ENCODE measurements at places on chromosomes 4 and X.

DNA sequence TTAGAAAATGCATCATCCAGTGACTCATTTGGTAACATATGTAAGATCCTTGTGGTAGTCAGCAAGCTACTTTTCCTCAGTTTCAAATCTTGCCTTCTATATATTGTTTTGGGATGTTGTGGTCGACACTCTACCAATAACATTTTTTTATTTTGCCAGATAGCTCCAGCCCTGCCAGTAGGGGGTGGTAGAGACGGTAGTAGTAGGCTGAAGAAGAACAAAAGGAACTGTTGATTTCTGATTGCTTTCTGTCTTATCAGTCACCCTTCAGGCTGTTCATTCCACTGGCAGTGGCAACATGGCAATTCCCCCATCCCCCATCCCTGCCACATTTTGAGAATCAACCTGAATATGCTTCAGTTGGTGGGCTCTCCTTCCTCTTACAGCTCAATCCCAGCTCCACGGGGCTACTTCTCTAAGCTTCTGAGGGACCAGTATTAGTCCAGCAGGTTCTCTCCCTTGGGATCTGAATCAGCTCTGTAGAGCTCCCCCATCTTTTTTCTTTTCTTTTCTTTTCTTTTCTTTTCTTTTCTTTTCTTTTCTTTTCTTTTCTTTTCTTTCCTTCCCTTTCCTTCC is 171.5 kb upstream of the VEGFC start:
- DNase-seq: no peak

- no peak for DNase-seq
These were observed 12.0 kb downstream of the EREG start for GRCh38 chr4:74376888-74377483.

GRCh38 chr4:107453987-107454386 is 266.0 kb downstream of the PAPSS1 start:
- no peak for DNase-seq

DNA sequence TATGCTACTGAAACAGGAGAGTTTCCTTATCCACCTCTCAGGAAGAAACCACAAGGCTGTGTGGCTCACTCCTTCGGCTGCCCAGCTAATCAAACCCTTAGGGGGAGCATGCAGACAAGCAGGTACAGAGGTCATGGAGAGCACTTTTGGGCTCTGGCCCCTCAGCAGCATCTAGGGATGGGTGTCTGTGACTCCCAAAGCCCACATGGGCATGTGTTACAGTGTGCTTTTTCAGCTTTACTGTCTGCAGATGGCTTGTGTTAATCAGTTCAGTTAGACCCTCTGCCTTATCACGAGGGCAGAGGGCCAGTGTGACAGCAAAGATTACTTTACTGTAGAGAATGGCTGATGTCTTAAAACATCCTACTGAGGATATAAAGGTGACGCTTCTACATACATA is 447.4 kb downstream of the PCDH10 start:
- DNase-seq: no peak

- DNase-seq: no peak
These were observed 314.5 kb downstream of the GPAT3 start for GRCh38 chr4:83850435-83850834.

- DNase-seq: no peak
These were observed 3.7 kb upstream of the ZNF718 start for GRCh38 chr4:120616-121015.

DNA sequence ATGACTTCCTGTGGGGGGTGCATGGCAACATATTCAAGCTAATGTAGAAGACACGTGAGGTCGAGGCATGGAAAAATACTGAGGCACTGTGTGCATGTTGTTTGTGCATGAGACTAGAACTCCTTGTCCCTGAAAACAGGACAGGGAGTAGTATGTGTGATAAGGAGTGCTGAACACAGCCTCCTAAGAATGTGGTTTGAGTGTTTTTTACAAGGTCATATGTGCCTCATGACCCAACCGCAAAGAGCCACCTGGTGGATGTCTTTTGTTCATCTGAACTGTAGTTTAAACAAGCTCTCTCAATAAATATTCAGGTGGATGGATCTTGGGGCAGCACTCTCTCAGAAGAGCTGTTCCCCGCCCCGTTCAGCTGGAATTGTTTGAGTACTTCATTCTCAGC is 226.6 kb downstream of the NLGN4X start:
- no peak for DNase-seq

DNA sequence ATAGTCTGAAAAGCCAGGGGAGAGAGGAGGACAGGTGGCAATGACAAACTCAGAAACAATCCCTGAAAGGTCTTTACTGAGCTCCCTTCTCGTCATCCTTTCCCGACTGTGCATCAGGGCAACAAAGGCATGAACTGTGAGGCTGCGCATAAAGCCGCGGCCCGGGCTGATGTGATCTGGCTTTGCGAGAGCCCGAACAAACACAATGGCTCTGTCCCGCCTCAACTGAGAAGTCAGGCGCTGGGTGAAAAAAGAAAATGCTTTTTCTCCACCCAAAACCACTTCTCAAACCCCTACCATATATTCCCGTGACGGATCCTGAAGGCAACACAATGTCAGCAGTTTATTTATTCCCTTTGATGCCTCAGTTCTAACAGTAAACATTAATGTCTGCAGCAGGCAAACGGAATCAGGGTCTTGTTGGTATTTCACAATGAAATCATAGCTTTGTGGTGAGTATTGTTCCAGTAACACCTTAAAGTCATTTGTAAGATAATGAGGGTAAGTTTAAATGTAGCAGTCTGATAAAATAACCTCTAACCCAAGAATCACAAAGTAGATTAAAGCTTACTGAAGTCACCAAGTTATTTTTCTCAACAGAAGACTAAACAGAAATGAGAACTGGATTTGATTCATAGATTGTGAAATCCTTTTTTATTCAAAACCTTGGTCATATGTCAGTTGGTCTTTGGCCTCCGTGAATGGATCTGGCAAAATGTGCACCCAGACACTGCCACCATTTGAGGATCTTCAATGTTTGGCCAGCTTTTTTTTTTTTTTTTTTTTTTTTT is 67.4 kb downstream of the APBB2 start:
- no peak for DNase-seq

- no peak for DNase-seq
These were observed 73.3 kb downstream of the ALPK1 start for GRCh38 chr4:112370466-112370865.

- no peak for DNase-seq
These were observed 157.7 kb downstream of the SMIM20 start for GRCh38 chr4:26071688-26072087.

- no peak for DNase-seq
These were observed 34.3 kb downstream of the ZNF330 start for GRCh38 chr4:141255016-141255415.

DNA sequence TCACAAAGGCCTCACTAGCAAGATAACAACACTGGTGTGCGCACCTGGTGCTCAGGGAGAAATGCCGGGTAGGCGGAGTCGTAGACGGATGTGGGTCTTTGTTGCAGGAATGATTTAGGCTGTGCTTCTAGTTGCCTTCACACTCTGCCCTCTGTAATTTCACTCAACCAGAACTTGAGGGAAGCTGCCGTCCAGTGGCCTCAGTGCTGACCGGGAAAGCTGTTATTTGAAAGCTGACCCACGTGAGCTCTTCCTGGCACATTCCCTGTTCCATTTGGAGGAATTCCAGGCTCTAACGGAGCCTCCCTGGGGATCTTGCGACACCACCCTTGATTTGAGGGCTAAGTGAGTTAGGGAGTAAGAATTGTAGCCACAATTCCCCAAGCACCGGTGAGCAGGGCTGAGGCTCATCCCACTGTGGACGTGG is 15.9 kb downstream of the SH3TC1 start:
- no peak for DNase-seq

DNA sequence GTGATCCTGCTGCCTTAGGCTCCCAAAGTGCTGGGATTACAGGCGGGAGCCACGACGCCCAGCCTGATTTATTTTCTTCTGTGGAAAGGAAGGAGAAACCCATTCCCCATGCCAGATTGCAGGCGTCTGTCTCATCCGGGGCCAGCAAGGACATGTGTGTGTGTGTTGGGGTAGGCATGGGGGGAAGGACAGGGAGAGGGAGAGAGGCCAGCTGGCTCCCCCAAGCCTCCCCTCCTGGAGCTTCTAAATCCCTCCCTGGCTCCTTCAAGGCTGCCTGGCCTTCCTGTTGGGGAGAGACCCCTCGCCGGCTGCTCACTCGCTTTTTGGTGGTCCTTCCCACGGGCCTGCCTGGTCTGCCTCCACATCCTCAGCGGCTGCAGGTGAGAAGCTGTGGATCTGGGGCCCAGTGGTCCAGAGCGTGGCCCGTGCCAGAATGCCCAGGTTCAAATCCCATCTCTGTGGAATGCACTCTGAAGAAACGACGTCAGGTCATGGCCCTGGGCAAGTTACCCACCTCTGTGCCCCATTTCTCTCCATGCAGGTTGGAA is 1.3 kb upstream of the PLXNB3 start:
- DNase-seq: no peak

DNA sequence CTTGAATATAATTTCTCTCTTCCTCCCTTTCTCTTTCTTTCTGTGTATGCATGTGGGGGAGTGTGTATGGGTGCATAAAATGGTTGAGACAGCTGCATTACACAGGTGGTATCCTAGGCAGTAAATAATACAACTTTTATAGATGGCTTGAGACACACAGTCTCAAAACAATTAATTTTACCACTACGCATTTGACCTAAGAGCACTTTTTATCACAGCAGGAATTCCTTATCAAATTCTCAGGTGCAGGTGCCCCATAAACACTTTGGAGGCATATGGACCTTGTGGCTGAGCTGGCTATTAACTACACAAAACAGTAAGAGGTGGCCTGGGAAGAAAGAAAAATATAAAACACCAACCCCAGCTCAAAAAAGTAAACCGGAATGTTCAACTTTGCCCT is 91.3 kb downstream of the RASGEF1B start:
- no peak for DNase-seq

DNA sequence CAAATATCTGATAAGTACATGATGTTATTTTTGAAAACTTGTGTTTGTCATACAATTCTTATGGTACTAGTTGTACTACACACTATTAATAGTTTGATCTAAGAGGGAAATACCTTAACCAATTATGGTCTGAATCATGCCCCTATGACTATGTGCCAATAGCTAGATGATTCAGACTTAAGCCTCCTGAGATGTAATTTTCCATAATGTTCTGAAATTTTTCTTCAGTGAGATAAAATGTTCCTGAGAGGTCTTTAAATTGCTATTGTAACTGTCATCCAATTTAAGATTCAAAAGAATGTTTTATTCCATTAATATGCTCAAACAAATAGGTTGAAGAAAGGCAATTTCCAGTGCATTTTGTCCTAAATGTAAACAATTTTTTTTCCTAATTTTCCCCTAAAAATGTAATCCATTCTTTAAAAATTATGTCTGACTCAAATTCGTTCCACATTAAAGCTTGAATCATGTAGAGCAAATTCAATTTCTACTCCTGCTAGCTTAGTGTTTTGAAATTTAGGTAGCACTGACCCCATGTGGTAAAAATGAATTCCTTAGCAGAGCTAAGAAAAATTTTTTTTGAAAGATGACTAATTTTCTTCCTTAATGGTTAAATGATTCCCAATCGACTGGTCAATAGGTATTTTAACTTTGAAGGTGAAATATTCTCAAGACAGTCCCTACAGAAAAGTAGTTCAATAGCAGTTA is 49.1 kb downstream of the APOOL start:
- DNase-seq: no peak

DNA sequence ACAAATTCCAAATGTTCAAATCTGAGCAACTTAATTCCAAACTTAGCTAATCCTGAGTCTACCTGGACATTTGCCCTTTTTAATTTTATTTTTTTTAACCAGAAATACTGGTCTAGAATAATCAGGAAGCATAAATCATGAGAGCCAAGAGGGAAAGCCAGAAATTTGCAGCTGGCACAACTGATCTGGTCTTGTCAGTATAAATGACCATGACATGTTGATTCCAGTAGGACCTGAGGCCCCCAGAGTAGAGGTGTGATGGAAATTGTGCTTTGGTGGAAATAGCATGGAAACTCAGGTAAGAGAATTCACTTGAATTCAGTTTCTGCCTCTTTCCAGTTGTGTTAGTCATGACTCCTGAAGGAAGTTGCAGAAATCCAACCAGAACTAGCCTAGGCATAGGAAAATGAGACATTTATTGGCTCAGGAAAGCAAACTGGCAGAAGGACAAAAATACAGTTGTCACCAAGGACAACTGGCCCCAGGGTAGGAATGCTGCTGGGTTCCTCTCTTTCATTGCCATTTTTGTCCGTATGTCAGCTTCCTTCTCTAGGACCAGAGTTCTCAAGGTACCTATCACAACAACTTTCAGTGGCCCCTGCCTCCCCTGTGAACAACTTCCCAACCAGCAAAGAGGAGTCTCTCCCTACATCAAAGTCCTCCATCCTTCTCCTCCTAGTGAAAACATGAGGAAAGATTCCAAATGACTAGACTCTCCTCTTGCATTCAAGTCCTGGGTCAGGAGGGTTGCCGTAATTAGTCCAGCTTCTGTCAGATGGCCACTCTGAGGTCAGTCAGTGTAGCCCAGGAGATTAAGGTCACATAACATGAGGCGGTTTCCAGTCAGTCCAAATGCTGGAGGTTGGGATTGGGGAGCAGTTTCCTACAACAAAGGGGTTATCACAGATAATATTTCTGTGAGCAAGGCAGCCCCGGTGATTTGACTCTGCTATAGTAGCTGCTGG is 29.3 kb upstream of the MYOZ2 start:
- DNase-seq: no peak

- DNase-seq: no peak
These were observed 5.5 kb downstream of the ARHGAP36 start for GRCh38 chrX:131063613-131064012.

DNA sequence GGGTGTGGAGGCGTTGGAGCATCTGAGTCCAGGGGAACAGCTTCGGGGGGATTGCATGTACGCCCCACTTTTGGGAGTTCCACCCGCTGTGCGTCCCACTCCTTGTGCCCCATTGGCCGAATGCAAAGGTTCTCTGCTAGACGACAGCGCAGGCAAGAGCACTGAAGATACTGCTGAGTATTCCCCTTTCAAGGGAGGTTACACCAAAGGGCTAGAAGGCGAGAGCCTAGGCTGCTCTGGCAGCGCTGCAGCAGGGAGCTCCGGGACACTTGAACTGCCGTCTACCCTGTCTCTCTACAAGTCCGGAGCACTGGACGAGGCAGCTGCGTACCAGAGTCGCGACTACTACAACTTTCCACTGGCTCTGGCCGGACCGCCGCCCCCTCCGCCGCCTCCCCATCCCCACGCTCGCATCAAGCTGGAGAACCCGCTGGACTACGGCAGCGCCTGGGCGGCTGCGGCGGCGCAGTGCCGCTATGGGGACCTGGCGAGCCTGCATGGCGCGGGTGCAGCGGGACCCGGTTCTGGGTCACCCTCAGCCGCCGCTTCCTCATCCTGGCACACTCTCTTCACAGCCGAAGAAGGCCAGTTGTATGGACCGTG is 2.2 kb downstream of the AR start:
- DNase-seq: no peak

DNA sequence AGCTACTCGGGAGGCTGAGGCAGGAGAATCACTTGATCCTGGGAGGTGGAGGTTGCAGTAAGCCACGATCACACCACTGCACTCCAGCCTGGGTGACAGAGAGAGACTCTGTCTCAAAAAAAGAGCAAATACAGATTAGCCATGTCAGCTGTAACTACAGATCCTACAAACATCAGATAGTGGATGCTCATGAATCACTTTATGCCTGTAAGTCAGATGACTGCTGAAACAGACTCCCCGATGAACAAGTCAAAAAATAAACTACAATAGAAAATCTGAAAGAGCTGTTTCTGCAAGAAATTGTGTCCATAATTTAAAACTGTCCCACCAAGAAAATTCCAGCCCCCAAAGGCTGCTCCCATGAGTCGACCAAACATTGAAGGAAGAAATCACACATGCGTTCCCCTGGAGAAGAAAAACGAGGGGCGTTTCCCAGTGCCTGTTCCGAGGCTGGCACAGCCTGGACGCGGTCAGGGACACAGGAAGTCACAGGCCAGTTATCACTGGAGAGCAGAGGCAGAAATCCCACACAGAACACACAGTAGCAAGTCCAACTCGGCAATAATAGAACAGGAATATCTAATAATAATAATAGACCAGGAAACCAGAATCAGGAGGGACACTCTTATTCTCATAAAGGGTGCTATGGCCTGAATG is 30.0 kb upstream of the GTPBP6 start:
- DNase-seq: no peak
